ENCODE measurements at places on chromosomes 12 and 14.

- no peak for DNase-seq
Observed at GRCh38 chr14:83309833-83310232, 1776.2 kb upstream of the SEL1L start.

DNA sequence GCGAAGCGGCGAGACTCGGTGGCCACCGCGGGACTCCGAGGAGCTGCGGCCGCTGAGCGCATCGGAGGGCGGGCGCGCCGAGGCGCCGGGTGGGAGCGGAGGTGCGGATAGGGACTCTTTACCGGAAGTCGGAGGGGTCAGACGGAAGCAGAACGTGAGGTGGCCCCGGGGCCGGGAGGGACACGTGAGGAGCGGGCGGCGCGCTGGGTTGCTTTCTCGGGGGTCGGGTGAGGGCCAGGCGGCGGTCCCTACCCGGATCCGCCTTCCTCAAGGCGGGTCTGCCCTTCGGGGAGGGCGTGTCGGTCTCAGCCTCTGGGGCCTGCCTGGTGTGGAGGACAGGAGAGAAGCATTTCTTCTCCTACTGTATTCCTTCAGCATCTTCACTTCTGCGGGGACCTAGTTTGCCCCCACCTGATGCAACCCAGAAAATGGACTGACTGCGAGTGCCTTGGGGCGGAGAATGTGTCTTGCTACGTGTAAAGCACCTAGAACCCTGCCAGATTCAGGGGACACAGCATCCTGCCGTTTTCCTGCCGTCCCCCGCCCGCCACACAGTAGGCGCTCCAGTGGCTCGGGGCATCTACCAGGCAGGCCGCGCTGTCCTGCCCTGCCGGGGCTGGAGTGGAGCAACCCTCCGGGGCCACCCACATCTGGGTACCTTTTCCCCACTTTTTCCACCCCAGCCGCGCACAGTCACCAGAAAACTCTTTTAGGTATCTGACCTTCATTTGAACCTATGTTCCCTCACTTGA lies 514 bp upstream of the ATXN2 start:
- peak; percentile 53 for DNase-seq

DNA sequence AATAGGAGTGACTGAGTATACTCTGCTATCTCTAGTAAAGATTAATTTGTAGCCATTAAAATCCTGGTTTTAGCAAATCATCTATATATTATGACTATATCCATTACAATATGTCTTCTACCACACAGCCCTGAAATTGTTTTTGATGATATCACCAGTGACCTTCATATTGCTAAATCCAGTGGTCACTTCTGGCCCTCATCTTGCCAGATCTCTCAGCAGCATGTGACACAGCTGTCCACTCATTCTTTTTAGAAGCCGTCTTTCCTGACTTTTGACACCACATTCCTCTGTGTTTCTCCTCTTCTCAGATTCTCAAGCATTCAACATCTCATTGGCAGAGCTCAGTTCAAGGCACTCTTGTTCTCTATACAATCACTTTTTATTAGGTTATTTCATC lies 54.9 kb downstream of the CPNE8 start:
- DNase-seq: no peak

DNA sequence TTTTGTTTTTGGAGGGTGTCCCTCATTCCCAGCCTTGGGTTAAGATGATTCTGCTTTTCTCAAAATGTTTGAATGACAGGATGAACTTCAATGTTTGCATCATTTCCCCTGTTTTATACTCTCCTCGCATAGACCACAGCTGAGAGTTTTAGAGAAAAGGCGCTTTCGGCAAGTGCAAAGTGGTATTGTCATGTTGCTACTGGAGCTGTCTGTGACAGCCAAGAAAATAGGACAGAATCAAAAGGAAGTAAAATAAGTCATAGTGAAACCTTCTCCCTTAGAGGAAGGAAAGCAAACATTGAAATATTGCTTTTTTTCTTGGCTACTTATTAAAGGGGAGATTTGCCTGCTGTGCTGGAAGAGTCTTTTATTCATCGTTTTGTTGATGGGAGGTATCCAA lies 33.5 kb upstream of the ARHGAP5 start:
- DNase-seq: no peak

GRCh38 chr12:25959071-25959961 lies 834 bp downstream of the RASSF8 start:
- no peak for DNase-seq

DNA sequence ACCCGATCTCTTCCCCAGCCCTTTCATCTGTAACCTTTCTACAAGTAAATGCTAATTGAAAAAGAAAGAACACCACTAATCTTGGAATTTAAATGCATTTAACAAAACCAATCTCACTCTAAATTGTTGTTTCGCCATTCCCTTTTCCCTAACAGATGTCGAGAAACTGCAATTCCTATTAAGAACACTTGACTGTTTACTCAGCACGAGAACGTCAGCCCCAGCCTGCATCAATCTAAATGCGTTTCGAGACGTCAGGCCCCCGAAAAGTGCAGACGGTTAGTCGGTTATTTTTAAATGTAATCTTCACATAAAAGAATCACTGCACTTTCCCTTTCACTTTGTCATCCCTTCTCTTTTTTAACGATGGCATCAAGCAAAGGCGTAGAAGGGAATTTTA lies 837.6 kb downstream of the VRK1 start:
- DNase-seq: no peak

- DNase-seq: no peak
Observed at GRCh38 chr12:5773550-5773949, 171.5 kb downstream of the ANO2 start.

- DNase-seq: no peak
Observed at GRCh38 chr12:110917467-110917866, 2.9 kb downstream of the MYL2 start.

GRCh38 chr12:44077294-44077693 lies 241.4 kb downstream of the TMEM117 start:
- no peak for DNase-seq

GRCh38 chr14:25756876-25757275 lies 706.9 kb upstream of the STXBP6 start:
- DNase-seq: no peak

DNA sequence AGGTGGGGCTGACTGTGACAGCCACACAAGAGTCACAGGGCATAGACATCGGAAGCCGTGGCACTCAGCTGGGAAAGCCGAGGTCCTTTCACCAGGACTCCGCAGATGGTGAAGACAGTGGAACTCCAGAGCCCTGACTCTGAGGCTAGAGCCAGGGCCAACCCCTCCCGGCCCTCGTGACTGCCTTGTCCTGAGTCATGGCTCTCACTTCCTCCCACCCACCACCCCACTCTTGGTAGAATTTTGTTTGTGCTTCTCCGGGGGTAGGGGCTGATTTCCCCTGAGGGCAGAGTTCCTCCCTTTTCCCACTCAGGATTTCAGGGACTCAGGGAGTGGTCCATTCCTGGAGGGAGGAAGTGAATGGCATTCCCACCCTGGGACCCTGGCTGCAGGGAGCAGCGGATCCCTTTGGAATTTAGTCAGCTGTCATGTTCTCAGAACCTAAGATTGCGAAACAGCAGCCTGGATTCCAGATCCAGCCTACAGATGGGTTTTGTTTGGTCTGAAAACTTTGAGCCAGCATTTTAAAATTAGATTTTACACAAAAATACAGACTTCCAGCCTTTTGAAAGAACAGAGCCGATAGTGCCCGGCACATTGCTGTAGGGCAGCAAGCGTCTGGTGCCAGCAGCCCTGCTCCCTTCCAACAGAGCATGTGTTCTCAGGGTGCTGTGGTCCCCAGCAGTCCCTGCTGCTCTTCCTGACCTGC lies 50.7 kb downstream of the TPCN1 start:
- peak; percentile 37 for DNase-seq

DNA sequence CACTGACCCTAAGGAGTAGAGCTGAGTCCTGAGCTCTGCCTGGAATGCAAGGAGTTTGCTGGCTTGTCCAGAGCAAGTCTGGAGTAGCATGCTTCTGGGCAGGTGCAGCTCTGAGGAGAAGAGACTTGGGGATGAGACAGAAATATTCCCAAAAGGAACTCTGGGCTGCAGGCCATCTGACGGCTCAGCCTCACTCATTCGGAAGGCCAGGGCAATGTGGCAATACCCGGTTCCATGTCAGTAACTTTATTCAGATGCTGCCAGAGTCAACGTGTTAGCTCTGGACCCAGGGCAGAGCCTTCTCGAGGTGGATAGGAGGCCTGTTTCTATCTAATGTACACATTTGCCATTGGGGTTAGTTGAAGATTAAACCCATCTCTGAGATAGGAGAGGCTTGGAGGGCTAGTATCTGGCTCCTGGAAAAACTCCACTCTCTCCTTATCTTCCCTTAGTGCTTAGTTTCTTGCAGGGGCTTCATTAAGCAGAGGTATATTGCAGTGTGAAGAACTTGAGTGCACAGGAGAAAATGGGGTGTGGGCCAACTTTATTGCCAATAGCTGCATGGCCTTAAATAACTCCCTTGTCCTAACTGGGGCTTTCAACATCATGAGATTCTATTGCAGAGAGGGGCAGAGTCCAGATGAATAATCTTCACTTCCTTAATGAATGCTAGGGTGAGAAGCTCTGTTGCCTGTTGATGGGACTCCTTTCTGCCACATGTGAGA lies 65.6 kb downstream of the NTF3 start:
- DNase-seq: no peak

DNA sequence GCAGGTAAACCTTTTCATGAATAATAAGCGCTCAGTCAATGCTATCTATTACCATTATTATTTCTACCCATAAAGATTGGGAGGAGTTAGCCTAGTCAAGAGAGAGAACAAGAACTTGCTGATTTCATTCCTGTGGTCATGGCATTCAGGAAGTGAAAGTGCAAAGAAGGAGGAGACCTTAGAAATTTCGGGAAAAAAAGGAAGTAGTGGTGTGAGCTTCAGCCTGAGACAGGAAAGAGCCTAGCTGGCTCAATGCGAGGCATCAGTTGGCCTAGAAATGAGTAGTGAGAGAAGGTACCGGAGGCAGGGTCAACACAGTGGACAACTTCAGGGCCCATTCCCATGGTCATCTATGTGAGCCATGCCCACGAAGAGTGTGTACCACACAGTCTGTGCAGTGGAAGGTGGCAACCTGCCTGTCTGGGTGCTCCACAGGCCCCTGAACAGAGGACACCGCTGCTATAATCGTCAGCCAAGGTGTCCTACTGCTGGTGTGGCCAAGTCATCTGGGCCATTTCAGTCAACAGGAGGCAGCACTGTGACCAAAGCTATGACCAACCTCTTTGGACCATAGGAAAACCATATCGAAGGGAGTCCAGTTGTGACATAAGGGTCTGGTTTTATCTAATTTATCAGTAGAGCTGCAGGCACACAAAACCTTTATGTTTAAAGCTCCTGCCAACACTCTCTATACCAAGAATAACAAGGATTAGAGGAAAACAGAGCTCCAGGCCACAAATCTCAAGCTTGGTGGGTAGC lies 16.2 kb upstream of the STON2 start:
- no peak for DNase-seq

- no peak for DNase-seq
Observed at GRCh38 chr12:96313606-96314005, 86.6 kb downstream of the CDK17 start.

GRCh38 chr12:64440100-64440499 lies 11.8 kb upstream of the TBK1 start:
- DNase-seq: no peak

DNA sequence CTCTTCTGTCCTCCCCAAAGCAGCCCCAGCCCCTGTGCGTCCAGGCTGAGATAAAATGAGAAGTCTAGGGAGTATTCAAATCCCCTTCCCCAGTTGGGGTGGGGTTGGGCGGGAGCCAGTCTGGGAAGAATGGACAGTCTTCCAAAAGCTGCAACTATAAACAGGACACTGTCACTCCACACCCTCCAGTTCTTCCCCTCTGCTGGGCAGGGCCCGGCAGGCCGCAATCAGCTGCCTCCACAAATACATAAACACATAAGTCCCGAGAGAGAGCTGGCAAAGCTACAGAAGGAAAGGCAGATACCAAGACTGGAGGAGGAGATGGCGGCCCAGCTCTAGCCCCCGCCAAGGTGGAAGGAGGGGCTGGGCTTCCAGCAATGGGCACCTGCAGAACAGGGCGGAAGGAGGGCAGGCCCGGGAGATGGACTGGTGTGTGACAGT lies 12.7 kb downstream of the LTBP2 start:
- DNase-seq: no peak

- DNase-seq: no peak
Observed at GRCh38 chr12:109758426-109759420, 45.1 kb downstream of the FAM222A start.

DNA sequence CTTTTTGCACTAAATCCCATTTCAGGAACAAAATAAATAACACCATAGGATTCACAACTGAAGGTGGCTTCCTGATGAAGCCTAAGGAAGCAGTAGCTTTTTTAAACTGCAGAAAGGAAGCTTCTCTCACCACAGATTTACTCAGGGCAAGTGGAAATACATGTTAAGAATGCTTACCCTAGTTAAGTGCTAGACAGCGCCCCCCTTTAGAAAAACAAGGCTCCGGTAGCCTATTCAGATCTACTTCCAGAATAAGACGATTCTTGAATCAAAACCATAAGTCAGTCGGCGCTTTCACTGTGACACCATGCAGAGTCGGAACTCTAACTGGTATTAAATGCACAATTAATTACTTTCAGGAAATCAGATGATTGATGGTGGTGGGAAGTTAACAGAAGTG lies 41.9 kb downstream of the E2F7 start:
- DNase-seq: no peak

- no peak for DNase-seq
Observed at GRCh38 chr14:77599889-77600288, 16.5 kb downstream of the SPTLC2 start.

GRCh38 chr14:68940614-68941185 lies 38.4 kb downstream of the ACTN1 start:
- DNase-seq: no peak

DNA sequence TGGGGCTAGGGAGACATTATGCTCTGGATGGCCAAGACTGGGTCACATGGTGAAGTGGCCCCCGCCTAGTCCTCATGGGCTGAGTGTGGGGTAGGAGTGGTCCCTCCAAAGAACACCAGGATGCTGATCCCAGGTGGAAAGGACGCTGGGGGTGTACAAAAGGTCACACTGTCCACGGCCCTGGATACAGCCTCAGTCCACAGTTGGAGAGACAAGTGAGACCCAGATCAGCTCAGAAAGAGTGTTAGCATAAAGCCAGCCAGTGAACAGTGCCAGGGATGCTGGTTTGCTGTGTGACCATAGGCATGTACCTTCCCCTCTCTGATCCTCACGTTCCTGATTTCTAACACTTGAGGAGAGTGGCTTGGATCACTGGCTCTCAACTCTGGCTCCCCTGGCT lies 13.4 kb upstream of the OAS2 start:
- no peak for DNase-seq

- DNase-seq: no peak
Observed at GRCh38 chr12:38610808-38611350, 294.3 kb downstream of the ALG10B start.

GRCh38 chr14:65549429-65549828 lies 136.9 kb downstream of the FUT8 start:
- DNase-seq: no peak

- no peak for DNase-seq
Observed at GRCh38 chr12:54936736-54937135, 47.8 kb downstream of the TESPA1 start.

GRCh38 chr14:44396226-44396625 lies 110.9 kb downstream of the FSCB start:
- no peak for DNase-seq

GRCh38 chr12:127515941-127516340 lies 751.0 kb upstream of the TMEM132C start:
- no peak for DNase-seq

GRCh38 chr14:63875311-63875710 lies 22.5 kb downstream of the SYNE2 start:
- no peak for DNase-seq
